ENCODE measurements at places on chromosomes 11 and 22. TPM values are rescaled to one million over a fixed set of nuclear protein-coding genes. Genes with fewer than 3 reads are reported as not detected.

Gene MDK
- total RNA-seq, result 3.4 TPM

Gene OR8G1
- not detected for total RNA-seq

DNA sequence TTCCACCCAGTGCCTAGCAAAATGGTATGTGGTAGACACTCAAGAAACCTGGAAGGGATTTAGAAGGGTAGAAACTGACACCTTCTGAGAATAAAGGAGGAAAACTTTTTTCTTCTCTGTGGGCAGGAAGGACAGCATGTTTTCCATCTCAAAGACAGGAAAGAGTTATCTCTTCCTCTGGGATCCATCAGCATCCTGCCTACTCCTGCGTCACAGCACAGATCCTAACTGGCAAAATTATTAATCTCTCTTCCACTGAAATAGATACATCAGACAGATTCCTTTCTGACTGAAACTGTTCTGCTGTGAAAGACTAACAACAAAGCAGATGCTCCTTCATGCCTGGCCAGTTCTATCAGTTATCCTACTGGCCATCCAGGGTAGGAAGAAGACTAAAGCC, 147.2 kb downstream of the SPON1 start:
- no peak for DNase-seq

Gene TSPAN18
- 1.2 TPM for total RNA-seq

Gene OR4C11
- not detected for total RNA-seq

Measured in activated naive CD8-positive, alpha-beta T cell treated with anti-CD3 and anti-CD28 coated beads for 36 hours (primary cell).